ENCODE measurements at places on chromosomes 11 and 22.

DNA sequence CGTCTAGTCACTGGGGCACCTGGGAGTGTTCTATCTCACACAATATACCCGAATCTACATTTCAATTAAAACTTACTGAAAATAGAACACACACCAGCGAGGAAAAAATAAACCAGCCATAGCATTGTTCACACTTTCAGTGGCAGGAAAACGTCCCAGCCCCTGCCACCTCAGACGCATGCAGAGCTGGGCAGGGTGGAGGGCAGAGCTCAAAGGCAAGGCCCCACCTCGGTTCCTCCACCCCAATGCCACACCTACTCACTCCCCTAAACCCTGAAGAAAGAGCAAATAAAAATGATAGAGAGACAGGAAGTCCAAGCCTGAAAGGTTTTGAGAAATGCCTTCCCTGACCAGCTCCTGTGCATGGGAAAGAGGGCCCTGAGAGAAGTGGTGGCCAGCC, 14.8 kb downstream of the B3GNT6 start:
- no peak for DNase-seq

DNA sequence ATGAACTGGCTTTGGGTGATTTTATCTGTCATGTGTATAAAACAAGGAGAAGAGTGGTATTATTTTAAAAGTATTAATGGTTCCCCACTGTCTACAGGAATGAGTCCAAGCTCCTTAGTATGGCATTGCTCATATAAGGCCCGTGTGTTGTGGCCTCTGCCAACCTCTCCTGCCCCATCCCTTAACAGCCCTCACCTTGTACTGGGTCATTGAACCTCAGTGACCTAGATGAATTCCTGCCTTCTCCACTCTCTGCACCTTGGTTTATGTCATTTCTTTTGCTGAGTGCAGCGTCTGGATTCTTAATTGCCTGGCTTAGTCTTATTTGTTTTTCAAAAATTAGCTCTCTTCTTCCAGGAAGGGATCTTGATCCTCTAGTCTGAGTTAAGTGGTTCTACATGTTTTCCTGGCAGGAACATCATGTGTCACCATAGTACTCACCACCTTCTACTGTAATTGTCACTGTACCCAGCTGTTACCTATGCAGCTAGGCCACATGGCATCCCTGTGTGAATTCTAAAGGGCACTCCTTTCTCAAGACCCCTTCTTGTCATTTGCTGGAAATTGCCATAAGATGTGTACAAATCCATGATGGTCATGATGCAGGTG, 36.2 kb upstream of the POGLUT3 start:
- DNase-seq, result no peak

GRCh38 chr11:111982541-111983186, 42.5 kb upstream of the DLAT start:
- no peak for DNase-seq

- no peak for DNase-seq
Measured at GRCh38 chr11:57668434-57668782, 494 bp downstream of the ZDHHC5 start.

DNA sequence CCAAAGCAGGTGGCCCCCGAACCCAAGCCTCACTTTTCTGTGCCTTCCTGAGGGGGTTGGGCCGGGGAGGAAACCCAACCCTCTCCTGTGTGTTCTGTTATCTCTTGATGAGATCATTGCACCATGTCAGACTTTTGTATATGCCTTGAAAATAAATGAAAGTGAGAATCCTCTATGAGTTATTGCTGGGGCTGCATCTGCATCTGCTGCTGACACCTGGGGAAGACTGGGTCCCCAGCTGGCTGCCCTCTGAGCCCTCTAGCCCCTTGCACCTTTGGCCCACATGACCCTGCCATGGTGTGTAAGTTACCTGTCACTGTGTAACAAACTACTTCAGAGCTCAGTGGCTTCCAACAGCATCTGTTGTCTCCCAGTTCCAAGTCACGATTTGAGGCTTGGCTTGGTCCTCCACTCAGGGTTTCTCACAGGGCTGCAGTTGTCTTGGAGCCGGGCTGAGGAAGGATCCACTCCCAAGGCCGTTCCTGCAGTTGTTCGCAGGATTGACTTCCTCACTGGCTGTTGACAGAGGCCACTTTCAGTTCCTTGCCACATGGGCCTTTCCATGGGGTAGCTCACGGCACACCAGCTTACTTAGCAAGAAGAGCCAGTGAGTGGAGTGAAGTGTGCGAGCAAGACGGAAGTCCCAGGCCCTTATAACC, 13.5 kb upstream of the UVRAG start:
- DNase-seq, result no peak

DNA sequence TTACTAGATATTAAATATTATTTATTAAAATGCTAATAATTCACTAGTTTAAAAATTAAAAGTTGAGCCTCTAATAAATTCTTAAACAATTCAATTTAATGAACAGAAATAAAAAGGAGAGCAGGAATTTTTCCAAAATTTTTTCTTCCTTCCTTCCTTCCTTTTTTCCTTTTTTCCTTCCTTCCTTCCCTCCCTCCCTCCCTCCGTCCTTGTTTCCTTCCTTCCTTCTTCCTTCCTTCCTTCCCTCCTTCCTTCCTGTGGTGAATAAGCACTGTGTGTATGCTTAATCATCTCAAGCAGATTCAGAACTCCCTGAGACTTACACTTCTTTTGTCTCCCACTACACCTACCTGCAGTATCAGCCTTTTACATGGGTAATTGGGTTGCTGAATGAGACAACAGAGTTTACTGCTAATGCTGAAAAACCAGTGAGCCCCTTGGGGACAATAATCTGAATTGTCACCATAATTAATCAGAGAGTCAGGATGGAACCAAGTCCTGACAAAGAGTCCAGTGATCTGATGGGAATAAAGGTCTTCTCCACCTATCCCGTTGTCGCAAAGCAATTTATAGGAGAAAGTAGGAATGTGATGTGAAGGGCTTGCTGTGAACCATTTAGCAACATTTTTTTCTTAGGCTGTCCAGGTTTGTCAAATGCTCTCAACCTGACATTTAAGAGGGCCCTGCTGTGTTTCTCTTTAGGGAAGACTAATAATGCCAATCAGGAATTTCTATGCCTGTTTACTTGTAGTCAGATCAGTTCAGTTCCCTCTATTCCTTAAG, 58.1 kb upstream of the CEP295 start:
- no peak for DNase-seq

GRCh38 chr11:66365711-66366619, 5.6 kb downstream of the SLC29A2 start:
- no peak for DNase-seq

DNA sequence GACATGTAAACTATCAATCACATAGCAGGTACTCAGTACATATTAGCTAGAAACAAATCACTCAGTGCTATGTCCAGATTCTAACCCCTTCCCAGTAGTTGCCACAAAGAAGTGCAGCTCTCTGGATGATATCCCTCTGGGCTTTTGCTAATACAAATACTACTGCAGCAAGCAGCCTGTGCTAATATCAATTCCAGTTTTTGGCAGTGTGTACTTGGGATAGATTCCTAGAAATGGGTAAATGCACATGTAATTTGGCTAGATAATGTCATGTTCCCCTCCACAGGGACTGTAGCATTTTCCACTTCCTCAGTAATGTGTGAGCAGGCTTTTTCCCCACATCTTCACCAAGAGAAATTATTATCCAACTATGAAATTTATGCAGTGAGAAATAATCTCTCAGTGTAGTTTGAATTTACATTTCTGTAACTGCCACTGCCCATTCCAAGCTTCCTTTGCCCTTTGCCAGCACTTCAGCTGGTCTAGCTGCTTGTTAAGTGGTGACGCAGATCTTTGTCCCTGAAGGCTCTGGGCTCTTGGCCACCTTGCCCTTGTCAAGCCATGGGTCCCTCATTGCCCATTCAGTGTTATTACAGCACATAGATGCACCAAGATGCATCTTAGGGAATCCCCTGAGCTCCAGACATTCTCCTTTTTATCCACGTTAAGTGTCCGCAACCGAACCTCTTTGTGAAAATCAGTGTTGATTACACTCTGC, 107.1 kb upstream of the CLPB start:
- no peak for DNase-seq

DNA sequence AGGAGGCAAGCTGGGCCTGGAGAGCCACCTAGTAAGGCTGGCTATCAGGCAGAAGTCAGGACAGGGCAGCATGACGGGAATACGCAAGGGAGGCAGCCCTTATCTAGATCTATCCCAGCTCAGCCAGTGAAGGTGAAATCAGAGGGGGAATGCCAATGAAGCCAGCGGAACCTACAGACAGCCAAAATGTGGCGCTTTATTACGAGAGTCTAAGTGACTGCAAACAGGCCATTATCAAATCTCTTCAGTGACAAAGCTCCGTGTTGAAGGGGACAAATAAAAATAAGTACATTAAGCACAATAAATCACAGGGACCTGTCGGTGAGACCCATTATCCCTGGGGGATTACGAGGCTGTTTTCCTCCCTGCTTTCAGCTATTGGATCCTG, 22.8 kb downstream of the LARGE1 start:
- no peak for DNase-seq

DNA sequence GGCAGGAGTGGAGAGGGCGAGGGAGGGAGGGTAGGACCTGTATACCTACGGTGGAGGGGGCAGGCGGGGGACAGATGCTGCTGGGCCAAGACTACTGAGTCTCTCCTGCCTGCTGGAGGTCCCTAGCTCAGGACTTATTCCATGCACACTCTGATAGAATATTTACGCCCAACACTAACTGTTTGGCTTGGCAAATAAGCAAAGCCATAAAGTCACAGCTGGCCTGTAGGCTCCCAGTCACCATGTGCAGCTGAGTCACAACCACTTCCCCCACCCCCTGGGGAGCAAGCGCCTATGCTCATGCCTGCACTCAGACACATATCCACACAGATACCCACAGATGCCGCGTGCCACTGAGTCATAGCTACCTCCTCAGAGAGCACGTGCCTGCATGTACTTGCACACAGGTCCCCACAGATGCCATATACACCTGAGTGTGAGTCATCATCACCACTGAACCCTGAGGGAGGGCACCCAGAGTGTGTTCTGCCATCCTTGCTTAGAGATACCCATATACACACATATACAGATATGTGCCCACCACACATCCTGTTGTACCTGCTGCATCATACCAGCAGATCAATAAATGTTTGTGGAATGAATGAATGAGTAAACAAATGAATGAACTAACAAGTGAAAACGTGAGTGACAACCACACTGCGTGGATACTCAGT, 95.8 kb downstream of the SWAP70 start:
- peak; percentile 84 for DNase-seq

GRCh38 chr22:29461263-29461662, 18.8 kb upstream of the NEFH start:
- DNase-seq, result no peak

DNA sequence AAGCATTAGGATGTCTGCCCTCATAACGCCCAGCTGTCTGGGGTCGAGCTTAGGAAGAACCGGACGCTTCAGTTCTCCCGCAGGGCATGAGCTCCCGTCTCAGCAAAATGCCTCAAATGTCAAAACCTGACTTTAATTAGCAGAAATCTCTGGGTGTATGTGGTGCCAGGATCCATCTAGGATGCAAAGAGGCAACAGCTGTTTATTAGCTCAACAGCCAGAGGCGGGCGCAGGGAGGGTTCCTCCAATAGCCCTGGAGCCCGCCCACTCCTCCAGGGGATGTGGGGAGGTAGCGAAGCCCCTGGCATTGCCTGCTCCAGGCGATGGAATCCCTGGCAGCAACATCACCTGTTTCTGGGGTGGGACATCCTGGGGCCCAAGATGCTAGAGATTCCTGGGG, 39.4 kb upstream of the RTL6 start:
- DNase-seq, result no peak

- no peak for DNase-seq
Measured at GRCh38 chr11:94271885-94272372, 32.5 kb upstream of the IZUMO1R start.

DNA sequence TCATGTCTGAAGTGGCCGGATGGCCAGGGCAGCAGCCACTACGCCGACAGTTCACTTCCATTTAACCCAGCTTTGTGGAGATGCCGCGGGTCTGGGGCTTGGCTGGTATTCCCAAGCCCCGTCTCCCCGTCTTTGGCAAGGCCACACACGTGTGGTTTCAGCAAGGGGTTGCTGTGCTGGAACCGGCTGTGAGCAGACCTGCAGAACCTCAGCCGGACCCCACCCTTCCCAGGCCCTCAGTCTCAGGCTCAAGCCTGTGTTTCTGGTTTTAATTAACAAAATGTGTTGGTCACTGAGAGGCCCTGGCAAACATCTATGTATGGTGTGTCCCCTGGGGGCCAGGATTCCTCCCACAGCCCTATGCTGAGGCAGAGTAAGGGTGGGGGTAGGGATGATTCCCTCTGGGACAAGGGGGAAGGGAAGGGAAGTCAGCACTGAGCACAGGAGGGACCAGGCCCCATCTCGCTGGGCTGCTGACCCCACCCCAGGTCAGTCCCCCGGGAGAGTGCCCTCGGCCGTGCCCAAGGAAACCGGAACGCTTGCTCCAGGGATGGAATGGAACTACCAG, 9.3 kb downstream of the OSBPL5 start:
- DNase-seq, result no peak

DNA sequence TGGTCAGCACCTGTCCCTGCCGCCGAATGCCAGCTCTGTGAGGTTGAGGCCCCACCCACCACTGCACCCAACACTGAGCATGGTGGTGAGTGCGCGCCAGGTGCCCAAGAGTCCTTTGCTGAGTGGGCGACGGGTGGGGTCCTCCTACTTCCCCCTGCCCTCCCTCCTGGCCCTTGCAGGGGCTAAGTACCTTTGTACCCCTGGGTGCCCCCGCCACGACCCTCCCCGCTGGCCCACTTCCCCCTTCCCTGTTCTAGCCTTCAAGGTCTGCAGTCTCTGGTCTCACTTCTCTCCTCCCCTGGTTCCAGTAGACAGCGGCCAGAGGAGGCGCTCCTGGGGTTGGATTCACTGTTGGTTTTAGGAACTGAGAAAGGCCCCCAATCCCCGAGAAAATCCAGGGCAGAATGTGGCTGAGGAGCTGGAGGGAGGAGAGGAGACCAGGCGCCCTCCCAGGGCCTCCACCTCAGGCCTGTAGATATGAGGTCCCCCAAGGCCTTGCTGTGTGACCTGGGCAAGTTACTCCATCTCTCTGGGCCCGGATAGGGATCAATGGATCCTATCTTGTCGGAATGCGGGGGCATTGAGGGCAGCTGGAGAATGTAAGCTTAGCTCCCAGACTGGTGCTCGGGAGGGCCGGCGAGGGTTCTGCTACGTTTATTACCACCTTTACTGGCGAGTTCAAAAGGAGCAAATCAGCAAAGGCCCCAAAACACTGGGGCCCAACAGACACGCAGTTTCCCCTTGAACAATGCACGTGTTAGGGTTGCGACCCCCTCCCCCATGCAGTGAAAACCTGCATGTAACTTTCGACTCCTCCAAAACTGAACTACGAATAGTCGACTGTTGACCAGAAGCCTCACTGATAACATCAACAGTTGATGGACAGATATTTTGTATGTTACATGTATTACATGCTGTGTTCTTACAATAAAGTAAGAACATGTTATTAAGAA, 31.9 kb upstream of the SMIM38 start:
- no peak for DNase-seq

GRCh38 chr11:127492029-127492428, 491.5 kb upstream of the KIRREL3 start:
- no peak for DNase-seq

GRCh38 chr11:134125507-134125906, 56.6 kb downstream of the JAM3 start:
- DNase-seq, result no peak

DNA sequence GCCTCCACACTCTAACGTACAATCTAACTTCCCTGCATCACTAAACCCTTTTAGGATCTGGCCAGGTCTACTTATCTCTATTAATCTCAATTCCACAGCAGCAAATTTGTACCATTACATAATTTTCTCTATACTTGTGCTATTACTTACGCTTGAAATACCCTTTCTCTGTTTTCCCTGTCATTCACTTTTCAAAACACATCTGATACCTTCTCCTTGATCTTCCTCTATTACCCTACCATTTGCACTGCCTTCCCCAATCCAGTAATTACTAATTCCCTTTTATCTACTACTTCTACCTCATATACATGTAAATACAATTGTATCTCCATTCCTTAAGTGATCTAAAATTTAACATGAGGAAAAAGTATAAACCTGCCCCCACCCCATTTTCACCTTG, 14.0 kb downstream of the CHORDC1 start:
- no peak for DNase-seq
